ENCODE measurements at places on chromosomes 11 and 22.

DNA sequence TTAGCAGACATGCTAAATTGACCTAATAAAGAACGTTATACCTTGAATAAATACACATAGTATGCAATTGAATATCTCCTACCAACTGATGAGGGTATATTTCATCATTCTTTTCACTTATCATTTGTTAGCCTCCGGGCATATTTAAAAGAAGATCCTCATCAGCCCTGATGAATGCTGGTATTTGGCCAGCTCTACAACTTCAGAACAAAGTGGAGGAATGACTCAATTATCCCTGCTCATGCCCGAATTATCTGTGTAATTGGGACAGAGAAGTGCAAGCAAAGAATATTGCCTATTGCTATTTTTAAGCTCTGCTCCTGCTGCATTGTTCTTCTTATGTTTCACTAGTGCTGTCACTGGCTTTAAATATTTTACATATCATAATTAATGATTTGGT is 622.1 kb downstream of the METTL15 start:
- DNase-seq, result no peak

GRCh38 chr11:636511-637332 is at the start of gene DRD4:
Gene DRD4, plus strand, starts transcription at chr11:637269. Its CDS starts 36 bp downstream, at chr11:637305.
- DNase-seq, result no peak

GRCh38 chr11:39209981-39210380 is 2249.5 kb downstream of the LRRC4C start:
- no peak for DNase-seq

DNA sequence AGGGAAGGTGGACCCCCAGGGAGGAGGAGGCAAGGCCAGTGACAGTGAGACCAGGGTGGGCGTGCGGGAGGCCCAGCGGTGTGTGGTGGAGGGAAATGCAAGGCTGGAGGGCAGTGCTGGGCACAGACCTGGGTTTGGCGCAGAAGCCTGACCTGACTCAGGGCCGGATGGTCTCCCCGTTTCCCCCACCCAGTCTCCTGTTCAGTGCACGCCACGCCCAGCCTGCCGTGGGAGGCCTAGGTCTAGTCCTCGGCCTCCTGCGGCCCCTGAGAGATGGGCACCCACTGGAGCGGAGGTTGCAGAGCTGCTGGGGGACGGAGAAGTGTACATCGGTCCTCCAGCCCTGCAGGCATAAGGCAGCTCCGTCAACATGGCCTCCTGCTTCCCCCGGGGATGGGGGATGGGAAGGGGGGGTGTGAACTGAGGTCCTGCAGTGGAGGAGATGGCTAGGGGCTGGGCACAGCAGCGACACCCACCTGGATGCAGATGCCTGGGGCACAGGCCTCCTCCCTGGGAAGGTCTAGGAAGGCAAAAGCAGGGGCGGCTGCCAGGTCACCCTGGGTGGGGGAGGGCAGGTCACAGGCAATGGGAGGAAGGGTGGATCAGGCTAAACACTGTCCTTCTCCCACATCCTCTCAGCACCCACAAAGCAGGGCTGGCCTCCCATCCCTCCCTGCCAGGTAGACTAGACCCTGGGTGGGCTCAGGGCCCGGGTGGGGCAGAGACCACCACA is 15.9 kb downstream of the IL17REL start:
- DNase-seq, result no peak

DNA sequence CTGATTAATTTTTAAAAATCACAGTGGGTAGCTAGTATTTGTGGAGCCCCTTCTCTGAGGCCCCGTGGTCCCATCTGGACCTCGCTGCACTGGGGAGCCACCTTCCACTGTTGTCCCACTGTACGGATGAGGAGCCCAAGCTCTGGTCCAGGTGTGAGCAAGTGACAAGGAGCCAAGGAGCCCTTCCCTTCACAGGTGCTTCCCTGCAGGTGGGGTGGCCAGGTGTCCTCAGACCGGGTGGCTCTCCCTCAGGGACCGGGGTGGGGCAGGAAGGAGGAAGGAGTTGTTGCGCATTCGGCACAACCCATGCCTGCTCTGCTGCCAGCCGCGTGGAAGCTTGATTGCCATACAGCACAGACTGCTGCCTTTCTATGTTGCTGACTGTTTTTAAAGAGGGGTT is 10.4 kb upstream of the SEPTIN5 start:
- no peak for DNase-seq

GRCh38 chr11:44950625-44951476 is at the start of gene TP53I11:
Gene TP53I11, minus strand, starts transcription at chr11:44950883. Its CDS starts 12,548 bp downstream, at chr11:44938335.
- peak; percentile 84 for DNase-seq

- DNase-seq, result no peak
Observed at GRCh38 chr22:50684501-50684900, 11.9 kb downstream of the SHANK3 start.

GRCh38 chr11:58192229-58192628 is 3.4 kb downstream of the OR9Q2 start:
- DNase-seq, result no peak

- no peak for DNase-seq
Observed at GRCh38 chr11:125504580-125504979, 8.5 kb upstream of the FEZ1 start.

GRCh38 chr11:95650276-95650675 is 139.3 kb downstream of the FAM76B start:
- DNase-seq, result no peak
